GM23248 (cell line): ENCODE measurements at places on chromosomes 16 and 17.
A peak's percentile ranks its signal among the peaks of the same experiment; 100 is the strongest.

DNA sequence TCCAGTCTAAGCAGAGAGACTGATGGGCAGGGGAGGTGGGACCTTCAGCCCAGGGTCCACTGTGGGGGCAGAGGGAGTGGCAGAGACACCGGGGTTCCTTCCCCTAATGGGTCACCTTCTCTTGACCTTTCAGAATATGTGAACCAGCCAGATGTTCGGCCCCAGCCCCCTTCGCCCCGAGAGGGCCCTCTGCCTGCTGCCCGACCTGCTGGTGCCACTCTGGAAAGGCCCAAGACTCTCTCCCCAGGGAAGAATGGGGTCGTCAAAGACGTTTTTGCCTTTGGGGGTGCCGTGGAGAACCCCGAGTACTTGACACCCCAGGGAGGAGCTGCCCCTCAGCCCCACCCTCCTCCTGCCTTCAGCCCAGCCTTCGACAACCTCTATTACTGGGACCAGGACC lies 2.8 kb downstream of the MIEN1 start:
- DNase-seq, result no peak

DNA sequence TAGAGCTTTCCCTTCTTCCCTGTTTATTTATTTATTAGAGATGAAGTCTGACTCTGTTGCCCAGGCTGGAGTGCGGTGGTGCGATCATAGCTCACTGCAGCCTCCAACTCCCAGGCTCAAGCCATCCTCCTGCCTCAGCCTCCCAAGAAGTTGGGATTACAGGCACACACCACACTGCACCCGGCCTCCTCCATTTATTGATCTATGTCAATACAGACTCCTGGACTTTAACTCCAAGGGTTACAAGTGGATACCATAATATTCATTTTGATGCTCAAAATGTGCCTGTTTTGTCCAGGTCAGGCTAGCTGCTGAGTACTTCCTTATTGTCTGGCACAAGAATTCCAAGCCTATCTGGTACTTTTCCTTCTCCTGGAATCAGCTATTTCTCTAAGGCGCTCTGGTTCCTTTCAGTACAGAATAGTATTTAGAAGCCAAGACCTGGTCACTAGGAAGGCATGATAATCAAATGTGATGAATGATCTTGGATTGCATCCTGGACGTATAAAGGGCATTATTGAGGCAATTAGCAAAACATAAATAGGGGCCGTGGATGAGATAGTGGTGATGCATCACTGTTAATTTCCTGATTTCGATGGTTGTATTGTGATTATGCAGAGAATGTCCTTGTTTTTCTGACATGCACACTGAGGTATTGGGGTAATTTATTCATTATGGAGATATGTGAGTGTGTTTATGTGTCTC lies 21.7 kb downstream of the IL4R start:
- peak; percentile 83 for DNase-seq

GRCh38 chr17:59666235-59666634 lies 41.0 kb downstream of the PTRH2 start:
- DNase-seq, result peak; percentile 30

DNA sequence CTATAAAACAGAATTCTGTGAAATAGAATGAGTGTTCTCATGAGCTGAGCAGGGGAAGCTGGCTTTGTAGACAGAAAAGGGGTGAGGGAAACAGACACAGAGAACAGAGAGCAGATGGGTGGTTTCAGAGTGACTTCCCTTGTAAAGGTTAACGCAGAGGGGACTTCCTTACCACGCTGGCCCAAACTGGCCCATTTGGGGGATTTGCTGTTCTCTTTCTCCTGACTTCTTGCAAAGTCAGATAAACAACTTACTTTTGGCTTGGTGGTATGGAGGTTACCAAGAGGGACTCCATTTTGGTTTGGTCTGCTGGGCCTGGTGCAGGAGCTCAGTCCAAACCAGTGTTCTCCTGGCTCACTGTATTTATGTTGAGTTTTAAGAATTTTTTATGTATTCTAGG lies 48.4 kb downstream of the SEC14L1 start:
- DNase-seq, result no peak

DNA sequence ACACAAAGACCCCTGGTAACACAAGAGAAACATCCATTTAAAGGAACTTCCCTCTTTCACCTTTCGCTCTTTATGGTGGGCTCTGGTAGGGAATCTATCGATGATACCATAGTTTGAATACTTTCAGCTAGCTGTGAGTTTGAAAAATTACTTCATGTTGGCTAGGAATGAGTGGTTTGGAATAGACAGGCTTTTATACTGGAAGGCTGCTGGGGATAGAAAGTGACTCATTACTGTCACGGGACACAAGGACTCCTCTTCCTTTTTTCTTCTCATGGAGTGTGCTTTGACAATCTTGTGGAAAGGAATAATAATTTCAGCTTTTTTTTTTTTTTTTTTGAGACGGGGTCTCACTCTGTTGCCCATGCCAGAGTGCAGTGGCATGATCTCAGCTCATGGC lies 76.9 kb downstream of the CYB561 start:
- DNase-seq, result peak; percentile 88
